ENCODE measurements at places on chromosomes 13 and 19.

GRCh38 chr19:7293762-7294557 is at the start of gene INSR:
Gene INSR (minus strand): TSS chr19:7294414. CDS start chr19:7293891, 523 bp downstream.
- DNase-seq, result peak; percentile 53

DNA sequence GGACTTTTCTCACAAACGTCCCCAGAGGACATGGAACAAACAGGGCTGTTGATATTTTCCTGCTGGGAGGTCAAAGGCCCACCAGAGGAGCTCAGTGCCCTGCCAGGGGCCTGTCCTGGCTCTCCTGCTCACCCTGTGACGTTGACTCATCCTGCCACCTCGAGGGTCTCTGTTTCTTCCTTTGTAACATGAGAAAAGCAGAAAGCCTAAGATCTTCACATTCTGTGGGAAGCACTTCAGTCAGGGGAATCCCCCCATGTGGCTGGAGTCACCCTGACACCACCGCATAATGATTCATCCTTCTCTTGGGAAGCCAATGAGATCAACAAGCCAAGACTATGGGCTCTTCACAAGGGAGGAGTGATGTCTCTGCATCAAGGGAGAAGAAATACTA is 147.9 kb downstream of the KATNAL1 start:
- DNase-seq, result no peak

- DNase-seq, result no peak
Observed at GRCh38 chr13:84446972-84447639, 564.8 kb upstream of the SLITRK1 start.

DNA sequence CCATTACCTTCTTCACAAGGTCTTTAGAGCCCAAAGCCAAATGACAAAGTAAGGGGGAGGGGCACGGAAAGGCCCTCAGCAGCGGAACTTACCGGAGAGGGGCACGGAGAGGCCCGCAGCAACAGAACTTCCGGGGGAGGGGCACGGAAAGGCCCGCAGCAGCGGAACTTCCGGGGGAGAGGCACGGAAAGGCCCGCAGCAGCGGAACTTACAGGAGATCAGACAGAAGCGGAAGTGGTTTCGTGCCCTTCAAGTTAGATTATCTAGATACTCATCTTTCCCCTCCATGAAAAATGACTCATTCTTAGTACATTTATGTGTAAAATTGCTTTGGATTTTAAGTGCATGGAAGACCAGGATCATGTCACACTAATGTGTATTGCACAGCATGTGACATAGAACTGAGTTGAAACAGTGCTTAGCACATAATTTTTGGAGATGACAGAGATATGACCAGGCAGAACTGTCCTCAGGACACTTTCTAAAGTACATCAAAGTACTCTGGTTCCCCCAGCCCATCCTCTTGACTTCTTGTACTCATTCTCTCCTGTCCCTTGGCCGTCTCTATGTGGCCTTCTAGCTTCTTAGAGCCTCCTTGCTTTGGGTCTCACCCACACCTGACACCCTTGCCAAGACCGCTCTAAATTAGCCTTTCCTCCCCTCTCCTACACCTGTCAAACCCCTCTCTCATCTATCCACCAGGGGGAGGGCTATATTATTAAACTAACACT is 25.7 kb upstream of the TPTE2 start:
- peak; percentile 81 for DNase-seq

DNA sequence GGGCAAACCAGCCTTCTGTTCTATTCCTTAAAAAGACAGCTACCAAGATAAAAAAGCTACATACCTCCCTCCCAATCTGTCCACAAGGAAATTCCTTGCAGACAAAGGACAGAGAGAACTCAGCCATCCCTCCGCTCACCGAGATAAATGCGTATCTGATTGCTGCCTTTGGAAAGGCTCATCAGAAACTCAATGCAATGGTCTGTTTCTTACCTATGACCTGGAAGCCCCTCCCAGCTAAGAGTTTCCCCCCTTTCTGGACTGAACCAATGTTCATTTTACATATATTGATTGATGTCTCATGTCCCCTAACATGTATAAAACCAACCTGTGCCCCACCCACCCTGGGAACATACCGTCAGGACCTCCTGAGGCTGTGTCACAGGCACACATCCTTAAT is 11.6 kb downstream of the BTBD2 start:
- no peak for DNase-seq

GRCh38 chr13:94331281-94331680 is 148.2 kb downstream of the DCT start:
- DNase-seq, result no peak

DNA sequence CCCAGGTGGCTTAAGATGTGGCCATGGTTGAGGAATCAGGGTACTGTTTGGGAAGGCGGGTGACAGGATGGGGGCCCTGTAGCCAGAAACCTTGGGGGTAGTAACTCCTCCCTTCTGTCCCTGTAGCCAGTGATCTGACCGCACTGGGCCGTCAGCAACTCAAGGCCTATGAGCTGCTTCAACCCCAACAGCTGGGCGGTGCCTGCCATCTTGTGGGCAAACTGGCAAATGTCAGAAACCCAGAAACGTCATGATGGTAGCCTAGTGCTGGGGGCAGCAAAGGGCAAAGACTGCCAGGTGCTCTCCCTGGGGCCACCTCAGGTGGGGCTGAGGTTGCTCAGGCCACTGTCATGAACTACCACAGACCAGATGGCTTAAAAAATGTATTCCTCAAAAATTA is 3.5 kb downstream of the COPE start:
- peak; percentile 42 for DNase-seq

DNA sequence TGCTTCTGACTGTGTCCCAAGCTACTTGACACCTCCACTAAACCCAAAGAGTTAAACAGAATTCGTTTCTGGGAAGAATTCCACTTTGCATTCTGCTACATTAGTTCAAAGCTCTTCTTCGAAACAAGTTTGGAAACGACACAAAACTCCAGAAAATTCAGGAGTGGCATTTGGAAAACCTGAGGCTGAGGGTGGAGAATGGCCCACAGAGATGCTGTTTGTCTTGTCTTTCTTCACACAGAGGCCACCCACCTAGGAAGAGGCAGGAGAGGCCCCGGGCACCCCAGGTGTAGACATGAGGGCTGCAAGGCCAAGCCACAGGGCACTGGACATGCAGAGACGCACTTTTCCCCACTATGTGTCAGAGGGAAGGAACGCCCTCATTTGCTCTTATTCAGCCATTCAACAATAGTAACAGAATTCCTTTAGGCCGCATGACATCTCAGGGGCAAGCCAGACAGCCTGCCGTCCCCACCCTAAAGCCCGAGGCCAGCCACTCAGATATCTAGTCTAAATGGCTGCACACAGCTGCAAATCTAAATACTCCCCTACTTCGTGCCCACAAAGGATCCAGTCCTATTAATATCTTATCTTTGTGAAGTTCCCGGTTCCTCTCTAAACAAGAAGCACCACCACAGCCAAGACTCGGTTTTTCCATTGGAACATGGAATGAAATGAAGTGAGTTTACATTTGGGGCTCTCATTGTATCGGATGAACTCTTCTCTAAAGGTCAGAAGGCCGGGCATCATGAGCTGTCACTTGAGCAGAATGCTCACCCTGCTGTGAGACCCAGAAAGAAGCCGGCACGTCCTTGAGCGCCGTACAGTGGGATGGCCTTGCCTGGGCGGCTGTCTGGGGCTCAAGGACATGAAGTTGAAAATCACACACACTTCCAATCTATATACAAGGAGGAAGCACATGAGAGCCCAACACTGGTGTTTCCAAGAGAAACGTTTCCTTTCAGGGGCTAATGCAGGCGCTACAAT is 19.8 kb downstream of the COL4A1 start:
- DNase-seq, result no peak

GRCh38 chr13:113982296-113982661 is 8.4 kb upstream of the C13orf46 start:
- DNase-seq, result no peak

- DNase-seq, result peak; percentile 60
Observed at GRCh38 chr19:7917267-7918061, 2.7 kb upstream of the SNAPC2 start.

DNA sequence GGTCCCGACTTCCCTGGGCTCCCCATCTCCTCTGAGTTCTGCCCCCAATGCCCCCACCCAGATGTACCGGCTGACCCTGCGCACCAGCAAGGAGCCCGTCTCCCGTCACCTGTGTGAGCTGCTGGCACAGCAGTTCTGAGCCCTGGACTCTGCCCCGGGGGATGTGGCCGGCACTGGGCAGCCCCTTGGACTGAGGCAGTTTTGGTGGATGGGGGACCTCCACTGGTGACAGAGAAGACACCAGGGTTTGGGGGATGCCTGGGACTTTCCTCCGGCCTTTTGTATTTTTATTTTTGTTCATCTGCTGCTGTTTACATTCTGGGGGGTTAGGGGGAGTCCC is 6.5 kb downstream of the FUZ start:
- DNase-seq, result no peak

- no peak for DNase-seq
Observed at GRCh38 chr19:36891768-36892357, 24.2 kb downstream of the ZNF829 start.

GRCh38 chr13:90445179-90445578 is 902.3 kb upstream of the MIR17HG start:
- DNase-seq, result no peak

DNA sequence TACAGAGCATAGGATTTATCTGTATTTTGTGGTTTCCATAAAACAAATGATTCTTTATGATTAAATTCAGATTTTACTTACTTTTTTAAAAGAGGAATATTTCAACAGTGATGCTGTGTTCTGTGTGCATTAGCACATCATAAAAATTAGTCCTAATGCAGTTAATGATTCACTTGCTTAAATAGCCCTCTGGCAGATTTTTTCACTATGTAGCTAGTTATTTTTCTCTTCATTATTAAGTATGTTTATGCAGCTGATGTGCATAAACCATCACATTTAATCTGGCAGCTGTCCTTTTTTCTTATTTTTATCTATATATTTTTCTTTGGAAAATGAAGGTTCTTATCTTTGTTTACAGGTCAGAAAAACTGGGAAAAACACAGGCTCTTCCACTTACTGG is 127.2 kb downstream of the ZNF486 start:
- DNase-seq, result no peak

DNA sequence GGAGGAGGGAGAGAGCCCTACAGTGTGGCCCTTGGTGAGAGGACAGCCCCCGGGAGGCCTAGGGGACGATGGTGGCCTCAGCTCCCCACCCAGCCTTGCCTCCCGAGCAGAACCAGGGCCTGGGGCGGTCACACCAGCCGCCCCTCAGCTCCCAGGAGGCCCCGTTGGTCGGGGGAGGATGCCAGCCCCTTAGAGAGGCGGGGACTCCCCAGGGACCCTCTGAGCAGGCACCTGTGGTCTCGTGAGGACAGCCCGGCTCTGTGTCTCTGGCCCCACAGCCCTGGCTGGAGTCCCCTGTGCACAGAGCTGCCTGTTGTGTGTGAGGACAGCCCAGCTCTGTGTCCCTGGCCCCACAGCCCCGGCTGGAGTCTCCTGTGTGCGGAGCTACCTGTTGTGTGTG is 158.8 kb downstream of the KDM4B start:
- DNase-seq, result no peak

- no peak for DNase-seq
Observed at GRCh38 chr13:93775507-93776108, 549.0 kb downstream of the GPC6 start.

DNA sequence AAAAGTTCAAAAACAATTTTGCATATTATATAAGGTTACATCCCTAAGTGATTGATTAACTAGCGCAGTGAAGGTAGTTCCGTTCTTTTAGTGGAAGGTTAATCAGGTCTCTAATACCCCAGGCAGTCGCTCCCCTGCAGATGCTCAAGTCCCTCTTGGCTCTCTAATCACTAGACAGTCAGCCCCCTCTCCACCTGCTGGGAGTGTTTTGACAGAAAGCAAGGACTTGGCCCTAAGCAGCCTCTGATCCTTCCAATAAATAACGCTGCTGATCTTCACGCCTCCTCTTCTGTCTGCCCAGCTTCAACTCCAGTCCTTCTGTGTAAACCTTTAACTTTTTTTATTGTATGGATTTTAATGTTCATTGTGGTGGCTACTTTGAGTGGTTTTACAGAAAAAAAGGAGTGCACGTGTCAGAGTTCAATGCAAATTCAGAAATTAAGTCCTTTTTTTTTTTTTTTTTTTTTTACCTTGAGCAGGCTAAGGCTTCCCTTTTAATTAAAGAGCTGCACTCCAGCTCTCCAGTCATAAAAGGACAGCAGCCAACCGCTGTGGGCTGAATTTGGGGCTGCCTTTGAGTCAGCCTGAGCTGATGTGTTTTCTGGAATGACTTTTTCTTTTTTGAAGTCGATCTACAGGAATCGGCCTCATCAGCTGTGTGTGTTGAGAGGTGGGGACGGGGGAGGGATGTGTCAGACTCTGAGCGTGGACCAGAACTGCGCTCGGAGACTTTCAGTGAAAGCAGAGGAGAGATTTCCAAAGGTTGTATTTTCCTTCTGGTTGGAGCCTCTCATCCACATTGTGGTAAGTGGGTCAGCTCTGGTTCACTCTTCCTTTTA is 33.8 kb upstream of the MYO16 start:
- no peak for DNase-seq

DNA sequence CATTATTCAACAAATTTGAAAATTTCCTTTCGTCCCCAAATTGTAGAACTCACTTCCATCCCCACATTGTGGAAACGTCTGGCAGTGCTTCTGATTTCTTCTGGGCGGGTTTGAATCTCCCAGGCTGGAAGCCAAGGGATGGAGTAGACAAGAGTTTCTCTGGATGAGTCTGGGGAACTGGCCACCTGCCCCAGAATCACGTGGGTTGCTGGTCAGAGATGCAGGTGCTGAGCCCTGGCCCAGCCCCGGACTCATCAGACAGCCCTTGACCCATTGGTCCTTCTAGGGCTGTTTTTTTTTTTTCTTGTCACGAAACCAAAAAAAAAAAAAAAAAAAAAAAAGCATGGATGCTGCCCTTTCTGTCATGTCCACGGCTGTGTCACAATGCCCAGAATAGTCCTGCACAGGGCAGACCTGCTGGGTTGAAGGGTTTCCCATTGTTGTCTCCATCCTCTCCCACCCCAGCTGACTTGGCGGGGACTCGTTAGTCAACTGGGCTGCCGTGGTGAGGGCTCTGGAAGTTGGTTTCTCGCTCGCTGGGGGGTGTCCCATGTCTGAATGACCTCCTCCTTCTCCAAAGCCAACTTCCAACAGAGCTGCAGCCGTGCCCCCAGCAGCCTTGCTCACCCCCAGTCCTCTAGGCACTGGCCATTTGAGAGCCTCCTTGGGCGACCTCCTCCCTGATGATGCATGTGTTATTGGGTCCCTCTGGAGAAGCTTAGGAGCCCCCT is 12.8 kb downstream of the CHST8 start:
- no peak for DNase-seq

DNA sequence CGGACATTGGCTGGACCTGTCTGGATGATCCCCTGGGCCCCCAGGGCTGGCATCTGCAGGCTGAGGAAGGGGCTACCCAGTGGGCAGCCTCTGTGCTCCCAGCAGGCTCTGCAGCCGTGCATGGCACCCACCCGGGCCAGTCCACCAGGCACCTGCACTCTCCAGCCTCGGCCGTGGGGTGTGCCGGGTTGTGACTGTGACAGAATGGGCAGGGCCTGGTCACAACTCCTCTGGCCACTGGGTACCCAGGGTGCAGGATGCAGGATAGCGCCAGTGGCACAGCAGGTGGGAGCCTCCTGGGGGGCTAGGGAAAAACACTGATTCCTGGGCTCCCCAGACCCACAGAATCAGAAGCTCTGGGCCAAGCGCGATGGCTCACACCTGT is 10.0 kb downstream of the PEX11G start:
- DNase-seq, result no peak

All from CD4-positive, alpha-beta T cell treated with Interleukin-17A for 1 hour (primary cell).